ENCODE measurements at places on chromosomes 1 and 21.

DNA sequence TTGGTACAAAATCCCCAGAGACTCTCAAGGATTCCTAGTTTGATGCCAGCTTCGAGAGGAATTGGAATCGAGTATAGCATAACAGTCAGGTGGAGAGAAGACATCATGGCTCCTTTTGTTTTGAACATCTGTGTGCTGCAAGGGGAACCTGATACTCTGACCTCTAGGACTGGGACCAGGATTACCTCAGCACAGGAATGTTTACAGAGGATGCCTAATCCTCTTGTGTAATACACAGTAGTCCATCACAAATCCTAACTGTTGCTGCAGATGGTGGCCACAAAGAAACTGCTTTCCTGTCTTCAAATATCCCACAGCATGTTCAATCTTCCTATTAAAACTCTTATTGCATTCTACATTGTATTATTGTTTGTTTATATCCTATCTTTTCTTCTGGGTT lies 111.8 kb upstream of the PRMT6 start:
- DNase-seq: no peak

DNA sequence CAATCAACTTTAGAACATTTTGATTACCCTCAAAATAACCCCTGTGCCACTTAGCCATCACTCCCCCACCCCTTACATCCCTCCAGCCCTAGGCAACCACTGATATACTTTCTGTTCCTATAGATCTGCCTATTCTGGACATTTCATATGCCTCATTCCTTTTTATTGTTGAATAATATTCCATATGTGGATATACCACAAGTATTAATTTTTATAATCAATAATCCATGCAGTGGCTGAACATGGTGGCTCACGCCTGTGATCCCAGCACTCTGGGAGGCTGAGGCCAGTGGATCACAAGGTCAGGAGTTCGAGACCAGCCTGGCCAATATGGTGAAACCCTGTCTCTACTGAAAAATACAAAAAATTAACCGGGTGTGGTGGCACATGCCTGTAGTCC lies 20.1 kb upstream of the MED18 start:
- DNase-seq: no peak

GRCh38 chr1:10193288-10193687 lies 17.1 kb upstream of the KIF1B start:
- no peak for DNase-seq

DNA sequence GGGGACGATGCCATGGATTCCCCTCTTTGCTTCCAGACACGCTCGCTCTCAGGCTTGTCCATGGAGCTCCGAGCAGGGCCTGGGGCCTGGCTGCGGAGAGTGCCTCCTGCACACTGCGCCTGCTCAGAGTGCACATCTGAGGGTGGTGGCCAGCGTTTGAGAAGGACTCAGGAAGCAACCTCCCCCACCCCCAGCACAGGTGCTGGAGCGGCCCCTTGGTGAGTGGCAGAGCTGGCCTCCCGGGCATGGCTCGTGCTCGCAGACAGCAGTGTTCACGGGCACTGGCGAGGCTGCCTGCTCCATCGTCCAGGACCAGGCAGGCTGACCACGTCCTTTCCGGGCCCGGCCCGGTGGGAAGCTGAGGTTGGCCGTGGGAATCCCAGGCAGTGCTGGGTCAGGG lies 2.8 kb downstream of the SPATC1L start:
- DNase-seq: no peak

DNA sequence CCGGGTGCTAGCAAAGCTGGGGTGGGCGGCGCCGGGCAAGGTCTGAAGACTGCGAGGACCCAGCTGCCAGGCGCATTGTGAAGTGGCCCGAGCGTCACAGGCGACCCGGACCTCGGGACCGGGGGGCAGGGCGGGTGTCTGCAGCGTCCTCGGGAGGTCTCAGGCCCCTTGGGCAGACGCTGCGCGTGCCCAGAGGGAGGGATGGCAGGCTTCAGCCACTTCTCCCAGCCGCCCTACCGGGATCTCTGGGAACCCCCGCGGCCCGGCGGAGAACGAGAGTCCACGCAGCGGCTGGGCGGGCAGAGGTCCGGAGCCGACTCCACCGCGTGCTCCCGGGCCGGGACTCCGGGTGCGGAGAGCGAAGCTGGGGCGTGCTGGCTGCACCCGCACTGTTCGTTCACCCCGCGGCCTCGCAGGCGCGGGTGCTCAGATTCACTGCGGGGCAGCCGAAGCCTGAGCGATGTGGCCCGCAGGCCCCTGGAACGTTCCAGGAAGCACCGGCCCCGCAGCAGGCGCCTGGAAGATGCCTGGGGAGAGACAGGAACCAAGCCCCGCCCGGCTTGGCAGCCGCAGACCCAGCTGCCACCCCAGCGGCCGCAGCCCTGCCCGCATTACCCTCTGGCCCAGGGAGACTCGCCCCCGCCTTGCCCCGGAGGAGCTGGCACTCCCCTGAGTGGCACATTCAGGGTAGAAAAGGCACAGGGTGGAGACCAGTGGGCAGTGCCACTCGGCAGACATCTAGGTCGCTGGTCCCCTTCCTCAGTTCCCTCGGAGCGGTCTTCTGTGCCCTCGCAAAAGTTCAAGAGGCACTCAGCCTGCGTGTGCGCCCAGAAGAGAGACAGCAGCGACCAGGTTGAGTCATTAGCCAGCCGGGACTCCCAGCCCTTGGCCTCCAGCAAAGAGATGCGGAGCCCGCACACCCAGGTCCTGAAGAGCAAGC lies at the start of gene CCDC185:
Gene CCDC185, plus strand, starts transcription at position 141 of the 940 bp plus-strand sequence. Its CDS starts 61 bp downstream, at position 202.
- DNase-seq: no peak

- no peak for DNase-seq
Measured at GRCh38 chr1:210222340-210223006, 10.1 kb upstream of the SERTAD4 start.

GRCh38 chr1:11878891-11879190 lies 20.1 kb upstream of the NPPB start:
- DNase-seq: no peak

DNA sequence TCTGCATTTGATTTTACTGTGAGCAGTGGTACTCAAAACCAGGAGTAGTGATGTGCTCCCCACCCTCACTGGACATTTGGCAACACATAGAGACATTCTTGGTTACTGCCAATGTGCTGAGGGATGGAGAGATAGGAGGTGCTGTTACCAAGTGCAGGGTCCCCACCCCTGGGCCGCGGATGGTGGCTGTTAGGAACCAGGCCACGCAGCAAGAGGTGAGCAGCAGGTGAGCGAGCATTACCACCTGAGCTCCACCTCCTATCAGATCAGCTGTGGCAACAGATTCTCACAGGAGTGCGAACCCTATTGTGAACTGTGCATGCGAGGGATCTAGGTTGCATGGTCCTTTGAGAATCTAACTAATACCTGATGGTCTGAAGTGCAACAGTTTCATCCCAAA lies 95.7 kb downstream of the AKT3 start:
- no peak for DNase-seq

DNA sequence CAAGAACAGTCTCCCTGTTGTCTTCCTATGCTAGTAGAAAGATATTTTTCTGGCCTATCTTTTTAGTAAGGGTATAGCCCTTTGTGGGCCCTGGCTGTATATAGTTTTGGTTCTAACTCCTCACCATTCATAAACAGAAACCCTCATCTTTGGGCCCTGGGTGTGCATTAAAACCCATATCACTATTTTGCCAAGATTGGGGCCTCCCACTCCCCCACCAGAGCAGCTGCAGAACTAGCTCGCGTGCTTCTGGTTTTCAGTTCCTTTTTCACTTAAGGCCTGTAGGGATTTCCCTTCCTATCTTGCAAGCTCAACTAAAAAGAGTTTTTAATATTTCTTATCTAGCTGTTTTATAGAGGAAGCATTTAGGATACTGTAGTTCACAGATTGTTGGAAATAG lies 106.4 kb downstream of the RGL1 start:
- no peak for DNase-seq

GRCh38 chr1:246161626-246162025 lies 345.5 kb downstream of the SMYD3 start:
- DNase-seq: no peak

GRCh38 chr1:147676311-147677085 lies 6.2 kb upstream of the ACP6 start:
- DNase-seq: no peak

DNA sequence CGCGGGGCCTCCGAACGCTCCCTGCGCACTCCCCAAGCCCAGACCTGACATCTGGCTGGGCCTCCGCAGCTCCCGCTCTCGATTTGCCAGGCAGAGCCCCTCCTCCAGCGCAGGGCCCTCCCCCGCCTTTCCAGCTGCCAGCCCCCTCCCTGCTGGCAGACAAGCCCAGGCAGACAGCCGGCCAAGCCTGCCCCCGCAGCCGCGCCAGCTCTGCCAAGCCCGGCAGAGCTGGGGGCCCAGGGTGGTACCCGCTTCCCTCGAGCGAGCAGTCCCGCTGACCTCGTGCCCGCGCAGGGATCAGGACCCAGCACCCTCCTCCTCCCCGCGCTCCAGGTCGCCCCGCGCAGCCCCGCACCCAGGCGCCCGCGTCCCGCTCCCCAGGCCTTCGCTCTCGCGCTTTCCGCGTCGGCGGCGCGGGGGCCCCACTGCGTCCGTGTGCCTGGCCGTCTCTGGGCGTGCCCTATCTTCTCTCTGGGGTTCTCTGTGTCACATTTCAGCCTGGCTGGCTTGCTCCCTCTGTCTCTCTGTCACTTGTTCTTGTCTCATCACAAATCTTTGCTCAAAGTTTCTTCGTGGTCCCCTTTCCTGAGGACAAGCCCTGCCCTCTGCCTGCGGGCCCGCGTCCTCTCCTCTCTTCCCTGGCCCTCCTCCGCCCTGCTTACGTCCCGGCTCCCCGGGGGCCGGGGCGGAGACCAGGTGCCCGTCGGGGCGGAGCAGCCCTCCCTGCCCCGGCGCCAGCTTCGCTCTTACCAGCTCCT lies 580 bp downstream of the INKA2 start:
- DNase-seq: no peak

DNA sequence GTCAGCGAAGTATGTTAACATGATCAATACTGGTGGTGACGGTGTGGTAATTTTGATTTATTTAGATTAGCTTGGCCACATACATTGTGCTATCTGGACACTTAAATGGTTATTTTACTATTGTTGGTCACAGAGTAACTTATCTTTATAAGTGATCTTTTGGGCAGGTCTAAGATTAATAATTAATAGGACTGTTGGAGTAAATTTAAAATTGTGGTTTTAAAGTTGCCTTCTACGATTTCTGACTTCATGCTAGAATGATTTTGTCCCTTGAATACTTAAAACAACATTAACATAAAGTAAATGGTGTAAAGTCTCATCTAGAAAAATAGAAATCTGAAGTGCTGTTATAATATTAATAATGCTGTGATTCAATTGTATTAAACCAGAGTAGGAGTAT lies 14.7 kb downstream of the SRRM1 start:
- DNase-seq: no peak

DNA sequence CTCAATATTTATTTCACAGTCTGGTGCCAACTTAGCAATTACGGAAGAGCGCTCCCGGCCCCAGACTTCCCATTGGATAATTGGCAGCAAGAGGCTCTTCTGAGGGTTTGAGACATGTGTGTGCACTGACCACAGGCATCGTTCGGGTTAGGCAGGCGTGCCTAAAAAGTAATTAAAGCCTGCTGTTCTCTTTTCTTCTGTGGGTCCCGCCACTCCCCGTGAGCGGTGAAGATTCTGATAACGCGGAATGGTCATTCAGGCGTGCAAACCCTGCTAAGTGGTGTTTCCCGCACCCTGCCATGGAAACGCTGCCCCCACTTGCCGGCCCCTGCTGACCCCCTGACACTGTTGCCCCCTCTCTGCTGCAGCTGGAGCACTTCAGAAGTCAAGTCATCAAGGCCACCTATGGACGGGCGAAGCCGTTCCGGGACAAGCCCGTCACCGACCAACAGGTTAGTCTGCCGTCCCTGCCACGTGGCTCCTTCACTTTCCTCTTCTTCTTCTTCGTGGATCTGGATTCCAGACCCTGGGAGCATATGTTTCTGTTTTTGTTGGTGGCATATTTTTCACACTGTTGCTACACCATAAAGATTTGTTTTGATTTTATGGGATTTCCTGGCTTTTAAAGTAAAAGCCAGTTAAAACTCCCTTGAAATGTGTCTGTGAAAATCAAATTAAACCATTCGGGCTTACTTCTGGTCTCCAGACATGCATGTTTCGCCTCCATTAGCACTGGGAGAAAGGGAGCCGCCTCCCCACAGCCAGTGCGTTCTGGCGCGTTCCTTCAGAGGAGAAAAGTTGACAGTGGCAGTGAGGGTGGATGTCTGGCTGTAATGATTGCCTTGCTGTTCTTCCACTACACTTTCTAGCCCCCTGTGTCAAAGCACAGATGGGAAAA lies 79.9 kb downstream of the FHAD1 start:
- DNase-seq: no peak

DNA sequence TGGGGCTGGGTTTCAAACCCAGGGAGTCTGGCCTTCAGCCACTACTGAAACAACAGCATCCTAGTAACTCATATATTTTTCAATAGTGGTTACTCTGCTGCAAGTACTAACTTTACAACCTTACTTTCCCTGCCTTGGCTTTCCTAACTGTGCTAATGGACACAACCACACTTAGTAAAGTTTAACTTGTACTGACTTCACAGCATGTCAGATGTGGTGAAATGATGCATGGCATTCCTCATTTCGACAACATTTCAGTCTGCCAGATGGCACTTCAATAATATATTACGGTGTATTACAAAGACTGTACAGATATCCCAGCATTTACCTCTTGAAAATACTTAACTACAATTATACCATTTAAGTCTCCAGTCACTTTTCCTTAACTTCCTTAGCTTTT lies 27.8 kb downstream of the LRRC7 start:
- no peak for DNase-seq

Data from stimulated activated CD8-positive, alpha-beta memory T cell treated with anti-CD3 and anti-CD28 coated beads, Interleukin-7, amount 100 ng/mL, for 24 hours (primary cell).